Ureter (tissue), 1 donor: ENCODE measurements at places on chromosomes 4 and X. TPM values are rescaled to one million over a fixed set of nuclear protein-coding genes. Genes with fewer than 3 reads are reported as not detected.

Gene MAML3
- total RNA-seq, result 23.4 TPM

Gene GATA1
- not detected for total RNA-seq

Gene NPY5R
- total RNA-seq, result 0.99 TPM

Gene MAGEB1
- total RNA-seq, result not detected

Gene SNCA
- 5.3 TPM for total RNA-seq

Gene SGCB
- total RNA-seq, result 29.4 TPM

Gene DSPP
- not detected for total RNA-seq

Gene INTS12
- 21.1 TPM for total RNA-seq

Gene SPATA18
- total RNA-seq, result 12.4 TPM

Gene TEX11
- total RNA-seq, result not detected

Gene FMR1NB
- not detected for total RNA-seq

Gene ADAMTS3
- total RNA-seq, result 0.94 TPM

Gene FAM47A
- total RNA-seq, result not detected

Gene KLHL4
- total RNA-seq, result 0.49 TPM

Gene TBX22
- 0.18 TPM for total RNA-seq

Gene RTL5
- total RNA-seq, result 9.8 TPM

Gene TRIM61
- total RNA-seq, result 2.6 TPM

Gene AKAP4
- not detected for total RNA-seq

Gene PPP1R2C
- total RNA-seq, result not detected

Gene PABPC1L2A
- not detected for total RNA-seq

Gene ADGRG4
- total RNA-seq, result 1.0 TPM

Gene RPA4
- 2.6 TPM for total RNA-seq

Gene CLDN2
- total RNA-seq, result not detected

Gene TXK
- 7.8 TPM for total RNA-seq

Gene SLC2A9
- total RNA-seq, result 67.5 TPM

Gene SOWAHB
- total RNA-seq, result 14.3 TPM

Gene TMEM47
- total RNA-seq, result 70.8 TPM

Gene ZNF595
- total RNA-seq, result 33.8 TPM

Gene HHIP
- 2.8 TPM for total RNA-seq

Gene GLRA3
- not detected for total RNA-seq

Gene RNF128
- total RNA-seq, result 67.6 TPM

Gene MTMR8
- total RNA-seq, result 13.0 TPM

Gene MAGEA9B
- not detected for total RNA-seq

Gene FGF5
- total RNA-seq, result not detected

Gene TMEM164
- 25.5 TPM for total RNA-seq

Gene TEX13C
- not detected for total RNA-seq

Gene MAGEA2B
- total RNA-seq, result not detected

Gene FAM184B
- not detected for total RNA-seq

Gene TLR10
- 0.10 TPM for total RNA-seq

Gene CDKL2
- 1.1 TPM for total RNA-seq

Gene NUP62CL
- total RNA-seq, result 2.7 TPM

Gene SYN1
- total RNA-seq, result 1.4 TPM

Gene PAGE5
- not detected for total RNA-seq

Gene CXCL1
- total RNA-seq, result 0.55 TPM

Gene TCEAL6
- total RNA-seq, result 1.4 TPM

Gene TCP11X2
- not detected for total RNA-seq

Gene YIPF7
- not detected for total RNA-seq

Gene DDX53
- not detected for total RNA-seq

Gene USP53
- 108 TPM for total RNA-seq

Gene PWWP3B
- 0.52 TPM for total RNA-seq

Gene ADRA2C
- total RNA-seq, result 18.4 TPM
